HCT116 (cell line): ENCODE measurements at places on chromosomes 1 and 21. TPM values are rescaled to one million over a fixed set of nuclear protein-coding genes. Genes with fewer than 3 reads are reported as not detected.

ECM1 gene
- 2.0 TPM for total RNA-seq

SPRR5 gene
- total RNA-seq: not detected

MYBPH gene
- 0.22 TPM for total RNA-seq

- DNase-seq: no peak
Observed at GRCh38 chr1:172340520-172340919, 80.0 kb upstream of the C1orf105 start.

DNA sequence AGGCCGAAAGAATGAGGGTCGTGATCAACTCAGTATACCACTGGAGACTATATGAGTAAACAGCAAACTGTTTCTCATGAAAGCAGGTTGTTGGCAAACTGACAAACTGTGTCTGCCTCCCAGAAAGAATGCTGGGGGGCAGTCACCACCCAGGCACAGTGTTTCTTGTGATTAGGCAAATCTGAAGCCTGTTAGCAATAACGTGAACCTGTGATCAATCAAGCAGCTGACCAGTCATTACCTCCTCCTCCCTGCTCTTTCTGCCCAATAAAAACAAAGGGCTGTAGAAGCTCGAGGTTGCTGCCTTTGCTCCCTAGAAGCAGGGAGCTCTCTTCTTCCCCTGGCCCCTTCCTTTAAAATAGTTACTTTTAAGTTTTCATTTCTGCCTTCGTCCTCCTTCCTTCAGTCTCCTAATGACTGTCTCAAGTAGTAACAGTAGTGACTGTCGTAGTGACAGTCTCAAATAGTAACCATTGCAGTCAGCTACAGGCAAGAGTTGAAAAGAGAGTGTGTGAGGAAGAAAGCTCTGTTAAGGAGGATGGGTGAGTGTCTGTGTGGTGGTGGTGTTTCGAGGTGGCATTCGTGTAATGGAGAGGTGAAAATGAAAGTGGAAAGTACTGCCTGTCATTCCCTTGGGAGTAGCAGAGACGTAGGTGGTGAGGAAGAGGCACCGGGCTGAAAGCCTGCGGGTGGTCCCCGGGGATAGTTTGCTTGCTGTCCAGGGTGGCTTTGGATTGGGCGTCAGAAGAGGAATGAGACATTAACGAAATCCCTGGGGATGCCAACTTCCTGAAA lies 14.5 kb downstream of the HHAT start:
- DNase-seq: no peak

DNA sequence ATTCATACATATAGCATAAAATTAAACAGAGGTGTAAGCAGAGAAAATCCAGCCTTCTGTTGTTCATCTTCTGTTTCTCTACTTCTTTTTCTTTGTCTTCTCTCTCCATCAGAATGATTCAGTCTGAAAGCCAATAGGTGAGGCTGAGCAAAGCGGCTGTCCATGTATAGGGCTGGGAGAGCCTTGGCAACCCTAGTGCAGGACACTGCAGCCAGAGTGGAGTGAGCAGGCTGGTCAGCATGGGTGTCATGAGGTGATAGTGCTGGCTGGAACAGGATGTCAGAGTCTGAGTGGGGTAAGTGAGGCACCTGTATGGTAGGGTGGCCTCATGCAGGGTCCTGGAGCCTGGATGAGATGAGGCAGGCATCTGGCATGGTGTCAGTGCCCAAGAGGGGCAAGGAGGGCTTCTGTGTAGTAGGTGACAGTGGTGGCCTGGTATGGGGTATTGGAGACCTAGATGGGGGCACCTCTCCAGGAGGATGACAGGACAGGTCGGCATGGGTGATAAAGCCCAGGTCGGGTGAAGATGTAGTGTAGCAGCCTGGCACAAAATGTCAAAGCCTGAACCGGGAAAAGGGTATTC lies 45.5 kb upstream of the GTF2B start:
- no peak for DNase-seq

DNA sequence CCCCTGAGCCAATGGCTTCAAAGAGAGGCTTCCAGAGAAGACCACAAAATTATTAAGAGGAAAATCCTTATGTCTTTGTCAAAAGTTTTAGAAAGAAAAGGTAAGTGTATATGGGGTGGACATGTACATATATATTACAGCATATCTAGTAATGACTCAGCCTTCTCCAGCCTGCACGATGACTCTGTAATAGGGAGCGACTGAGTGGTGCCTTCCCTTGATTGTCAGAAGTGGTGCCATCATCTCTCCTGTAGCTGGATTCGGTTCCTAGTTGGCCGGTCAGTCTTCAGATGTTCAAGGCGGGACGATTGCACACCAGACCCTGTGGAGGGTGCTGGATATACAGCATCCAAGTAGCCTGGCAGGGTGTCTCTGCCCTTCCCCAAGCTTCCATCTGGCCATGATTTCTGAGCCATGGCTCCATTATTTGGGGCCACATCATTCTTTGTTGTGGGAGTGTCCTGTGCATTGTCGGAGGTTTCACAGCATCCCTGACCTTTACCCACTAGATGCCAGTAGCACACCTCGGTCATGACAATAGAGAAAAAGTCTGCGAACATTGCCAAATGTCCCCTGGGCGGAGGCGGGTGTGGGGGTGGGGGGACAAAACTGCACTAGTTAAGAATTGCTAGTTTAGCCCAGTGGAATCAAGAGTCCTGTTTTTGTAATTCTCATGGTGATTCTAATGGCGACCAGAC lies 206.2 kb upstream of the KAZN start:
- no peak for DNase-seq

- no peak for DNase-seq
Observed at GRCh38 chr21:37461479-37461878, 94.9 kb downstream of the DYRK1A start.

- peak; percentile 51 for DNase-seq
Observed at GRCh38 chr1:183209533-183210158, 23.6 kb downstream of the LAMC2 start.

- DNase-seq: no peak
Observed at GRCh38 chr1:173403996-173404395, 73.1 kb upstream of the PRDX6 start.

DNA sequence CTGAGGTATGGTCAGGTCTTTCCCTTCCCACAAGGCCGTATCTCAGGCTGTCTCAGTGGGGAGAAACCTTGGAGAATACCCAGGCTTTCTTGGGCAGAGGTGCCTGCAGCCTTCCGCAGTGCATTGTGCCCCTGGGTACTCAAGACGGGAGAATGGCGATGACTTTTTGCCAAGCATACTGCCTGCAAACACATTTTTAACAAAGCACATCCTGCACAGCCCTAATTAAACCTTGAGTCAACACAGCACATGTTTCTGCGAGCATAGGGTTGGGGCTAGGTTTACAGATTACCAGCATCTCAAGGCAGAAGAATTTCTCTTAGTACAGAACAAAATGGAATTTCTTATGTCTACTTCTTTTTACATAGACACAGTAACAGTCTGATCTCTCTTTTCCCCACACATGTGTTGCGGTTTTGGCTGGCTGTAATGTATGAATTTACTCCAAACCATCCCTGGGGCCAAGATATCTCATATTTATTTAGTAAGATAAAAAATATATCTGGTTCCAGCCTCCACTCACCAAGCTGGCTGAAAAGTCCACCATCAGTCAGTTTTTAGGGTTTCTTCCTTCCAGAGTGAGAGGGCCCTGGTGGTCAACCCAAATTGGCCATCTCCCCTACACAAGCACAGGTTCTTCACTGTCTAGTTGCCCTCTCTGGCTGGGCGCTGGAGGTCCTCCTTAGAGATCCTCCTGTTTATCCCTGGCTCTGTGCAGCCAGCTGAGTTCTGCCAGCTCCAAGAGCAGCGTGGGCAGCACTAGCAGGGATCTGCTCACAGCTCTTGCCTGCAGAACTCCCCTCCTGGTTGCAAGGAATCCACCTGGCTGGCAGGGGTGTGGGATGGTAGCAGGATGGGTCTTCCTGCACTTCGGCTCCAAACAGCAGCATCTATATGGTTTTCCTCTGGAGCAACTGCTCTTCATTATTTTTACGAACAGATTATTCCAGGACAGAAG lies 2.6 kb downstream of the FAAH start:
- no peak for DNase-seq
